Activated naive CD8-positive, alpha-beta T cell treated with anti-CD3 and anti-CD28 coated beads for 36 hours (primary cell): ENCODE measurements at places on chromosomes 13 and 19.

DNA sequence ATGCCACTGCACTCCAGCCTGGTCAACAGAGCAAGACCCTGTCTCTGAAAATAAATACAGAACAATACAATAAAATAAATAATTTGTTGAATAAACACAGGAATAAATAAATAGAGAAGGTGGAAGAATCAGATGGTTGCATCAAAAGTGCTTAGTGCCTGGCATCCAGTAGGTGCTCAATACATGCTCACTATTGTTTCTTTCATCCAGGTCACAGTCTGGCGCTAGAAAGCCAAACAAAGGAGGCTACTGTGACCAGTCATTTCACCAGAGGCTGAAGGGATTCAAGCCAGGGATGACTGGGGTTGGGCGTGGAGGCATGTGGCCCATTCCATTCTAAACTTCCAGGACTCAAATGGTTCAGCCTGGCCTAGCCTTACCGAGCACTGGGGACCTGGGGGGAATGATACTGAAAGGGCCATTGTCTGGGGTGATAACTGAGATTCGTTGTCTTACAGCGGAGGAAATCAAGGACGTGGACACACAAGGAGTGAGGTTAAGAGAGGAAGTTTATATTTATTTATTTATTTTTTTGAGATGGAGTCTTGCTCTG lies 3.6 kb upstream of the NDUFB7 start:
- no peaks in the 10 kb centered on the region for H3K27me3 ChIP-seq
- peaks cover 2% of the 10 kb centered on the region for H3K36me3 ChIP-seq
- H3K4me1 ChIP-seq: peaks cover 16% of the 10 kb centered on the region
- DNase-seq: no peak
- H3K27ac ChIP-seq: no peak overlapping the region

- peak overlapping the region; percentile 33 for H3K4me3 ChIP-seq
- no peaks in the 10 kb centered on the region for H3K36me3 ChIP-seq
- H3K27me3 ChIP-seq: peaks cover 50% of the 10 kb centered on the region
- DNase-seq: no peak
These were observed 5.1 kb downstream of the ATP12A start for GRCh38 chr13:24685314-24685713.

- no peak for DNase-seq
- no peak overlapping the region for H3K27ac ChIP-seq
- H3K27me3 ChIP-seq: no peaks in the 10 kb centered on the region
- H3K4me3 ChIP-seq: no peak overlapping the region
- H3K36me3 ChIP-seq: peaks cover 17% of the 10 kb centered on the region
- H3K4me1 ChIP-seq: peaks cover 6% of the 10 kb centered on the region
These were observed 15.7 kb downstream of the COMMD6 start for GRCh38 chr13:75521956-75522355.

DNA sequence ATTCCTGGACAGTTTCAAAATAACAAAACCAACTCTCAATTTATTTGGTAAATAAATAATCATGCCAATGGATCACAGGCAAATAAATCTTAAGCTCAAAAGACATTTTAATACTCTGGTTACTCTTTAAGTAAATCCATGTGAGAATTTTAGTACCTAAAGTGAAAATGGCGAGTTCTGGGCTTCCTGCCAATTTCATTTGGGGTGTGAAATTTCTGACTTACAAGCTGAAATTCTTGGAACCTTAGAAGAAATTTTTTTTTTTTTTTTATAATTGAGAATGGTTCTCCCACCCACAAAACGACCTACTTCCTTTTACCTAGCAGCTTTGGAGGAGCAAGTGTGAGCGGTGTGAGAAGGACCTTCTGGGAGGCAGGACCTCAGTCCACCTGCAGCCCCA lies 354.5 kb upstream of the NBEA start:
- H3K27me3 ChIP-seq: peaks cover 5% of the 10 kb centered on the region
- no peaks in the 10 kb centered on the region for H3K36me3 ChIP-seq
- no peak overlapping the region for H3K27ac ChIP-seq
- H3K4me3 ChIP-seq: no peak overlapping the region

- no peaks in the 10 kb centered on the region for H3K36me3 ChIP-seq
- H3K4me3 ChIP-seq: peak overlapping the region; percentile 60
- H3K27me3 ChIP-seq: no peaks in the 10 kb centered on the region
- H3K27ac ChIP-seq: peak overlapping the region; percentile 60
- H3K4me1 ChIP-seq: peaks cover 21% of the 10 kb centered on the region
- peak; percentile 42 for DNase-seq
These were observed 39.1 kb downstream of the GPR12 start for GRCh38 chr13:26721251-26722121.

DNA sequence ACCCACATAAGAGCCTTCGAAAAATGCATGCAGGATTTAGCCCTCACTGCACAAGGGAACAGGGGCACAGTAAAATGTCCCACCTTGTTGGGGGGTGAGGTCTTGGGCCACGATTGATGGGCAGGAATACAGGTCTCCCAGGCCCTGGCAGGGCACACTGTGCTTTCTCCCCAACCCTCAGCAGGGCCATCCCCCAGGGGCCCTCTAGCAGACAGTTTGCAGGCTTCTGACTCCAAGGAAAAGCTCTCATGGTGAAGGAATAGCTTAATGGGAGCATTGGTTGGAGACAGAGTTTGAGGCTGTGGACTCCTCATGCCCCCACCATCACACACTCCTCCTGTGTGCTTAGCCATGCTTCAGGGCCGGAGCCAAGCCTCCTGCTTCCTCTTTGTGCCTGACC lies 484.6 kb downstream of the ZNF536 start:
- no peak overlapping the region for H3K27ac ChIP-seq
- no peaks in the 10 kb centered on the region for H3K36me3 ChIP-seq
- no peaks in the 10 kb centered on the region for H3K27me3 ChIP-seq
- no peak overlapping the region for H3K4me3 ChIP-seq
- no peak for DNase-seq
- H3K4me1 ChIP-seq: no peaks in the 10 kb centered on the region

DNA sequence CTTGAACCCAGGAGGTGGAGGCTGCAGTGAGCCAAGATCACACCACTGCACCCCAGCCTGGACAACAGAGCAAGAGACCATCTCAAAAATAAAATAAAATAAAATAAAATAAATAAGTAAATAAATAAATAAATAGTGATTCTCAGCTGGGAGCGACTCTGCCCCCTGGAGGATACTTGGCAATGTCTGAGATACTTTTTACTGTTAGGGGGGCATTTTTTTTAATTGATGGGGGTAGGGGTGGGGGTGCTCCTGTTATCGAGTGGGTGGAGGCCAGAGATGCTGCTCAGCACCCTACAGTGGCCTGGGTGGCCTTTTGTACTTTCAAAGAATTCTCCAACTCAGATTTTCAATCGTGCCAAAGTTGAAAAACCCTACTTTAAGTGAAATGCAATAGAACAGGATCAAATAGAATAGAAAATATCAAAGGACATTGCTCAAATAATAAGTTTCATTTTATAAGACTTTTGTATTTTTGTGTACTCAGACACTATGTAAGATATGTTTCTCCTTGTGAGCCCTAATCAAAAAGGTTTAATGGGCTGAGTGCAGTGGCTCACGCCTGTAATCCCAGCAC lies 7.1 kb upstream of the CLPP start:
- no peak overlapping the region for H3K27ac ChIP-seq
- DNase-seq: no peak
- H3K4me1 ChIP-seq: no peaks in the 10 kb centered on the region
- H3K27me3 ChIP-seq: no peaks in the 10 kb centered on the region
- no peak overlapping the region for H3K4me3 ChIP-seq
- peaks cover 9% of the 10 kb centered on the region for H3K36me3 ChIP-seq

GRCh38 chr19:38451036-38451435 lies 17.5 kb downstream of the RYR1 start:
- H3K27me3 ChIP-seq: no peaks in the 10 kb centered on the region
- DNase-seq: no peak
- no peak overlapping the region for H3K4me3 ChIP-seq
- no peak overlapping the region for H3K27ac ChIP-seq
- H3K4me1 ChIP-seq: no peaks in the 10 kb centered on the region

- no peaks in the 10 kb centered on the region for H3K27me3 ChIP-seq
- no peak for DNase-seq
- H3K27ac ChIP-seq: no peak overlapping the region
- H3K36me3 ChIP-seq: no peaks in the 10 kb centered on the region
- H3K4me3 ChIP-seq: no peak overlapping the region
These were observed 20.6 kb upstream of the UQCRFS1 start for GRCh38 chr19:29233591-29233990.

- no peak overlapping the region for H3K27ac ChIP-seq
- H3K4me3 ChIP-seq: no peak overlapping the region
- no peaks in the 10 kb centered on the region for H3K36me3 ChIP-seq
These were observed 830.8 kb downstream of the DIAPH3 start for GRCh38 chr13:59332966-59333365.

GRCh38 chr13:46352805-46353204 lies 34.2 kb downstream of the RUBCNL start:
- no peak overlapping the region for H3K4me3 ChIP-seq
- H3K4me1 ChIP-seq: peaks cover 16% of the 10 kb centered on the region
- no peaks in the 10 kb centered on the region for H3K27me3 ChIP-seq
- H3K27ac ChIP-seq: no peak overlapping the region
- peaks cover 4% of the 10 kb centered on the region for H3K36me3 ChIP-seq
- DNase-seq: no peak

GRCh38 chr19:18016209-18016910 lies 8.4 kb downstream of the ARRDC2 start:
- DNase-seq: no peak
- H3K27ac ChIP-seq: no peak overlapping the region
- no peak overlapping the region for H3K4me3 ChIP-seq
- peaks cover 61% of the 10 kb centered on the region for H3K4me1 ChIP-seq

DNA sequence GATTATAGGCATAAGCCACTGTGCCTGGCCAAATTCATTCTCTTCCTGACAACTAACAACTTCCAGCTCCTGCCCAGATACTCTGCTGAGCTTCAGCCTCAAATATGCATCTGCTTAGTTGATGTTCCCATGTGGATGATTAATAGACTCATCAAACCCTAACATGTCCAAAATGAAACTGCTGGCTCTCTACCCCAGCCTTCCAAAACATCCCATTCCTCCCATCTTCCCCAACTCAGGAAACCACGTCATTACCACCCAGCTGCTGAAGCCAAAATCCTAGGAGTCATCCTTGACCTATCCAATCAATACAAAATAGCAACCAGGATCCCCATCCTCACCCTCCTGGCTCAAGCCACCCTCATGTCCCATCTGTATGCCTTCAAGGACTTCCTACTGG lies 20.9 kb downstream of the POU2F2 start:
- DNase-seq: no peak
- peaks cover 44% of the 10 kb centered on the region for H3K4me1 ChIP-seq
- peaks cover 38% of the 10 kb centered on the region for H3K36me3 ChIP-seq
- peak overlapping the region; percentile 70 for H3K27ac ChIP-seq

GRCh38 chr19:370641-371330 lies 26.2 kb upstream of the MIER2 start:
- H3K27me3 ChIP-seq: peaks cover 56% of the 10 kb centered on the region
- DNase-seq: no peak
- H3K36me3 ChIP-seq: no peaks in the 10 kb centered on the region
- H3K4me1 ChIP-seq: no peaks in the 10 kb centered on the region

DNA sequence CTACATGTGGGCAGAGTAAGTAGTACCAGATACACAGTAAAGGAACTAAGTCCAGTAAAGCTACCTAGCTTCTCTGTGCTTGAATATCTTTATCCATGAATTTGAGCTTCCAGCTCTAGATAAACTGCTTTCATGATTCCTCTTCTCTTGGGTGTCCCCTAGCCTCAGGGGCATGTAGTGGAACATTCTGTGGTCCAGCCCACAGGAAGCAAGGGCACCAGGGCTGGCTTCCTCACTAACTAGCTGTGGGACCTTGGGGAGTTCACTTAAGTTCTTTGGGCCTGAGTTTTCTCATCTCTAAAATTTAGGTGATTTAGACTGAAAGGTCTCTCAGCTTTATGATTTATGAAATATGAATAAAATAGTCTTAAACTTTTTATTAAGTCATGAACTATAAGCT lies 185.7 kb downstream of the KATNAL1 start:
- no peak overlapping the region for H3K4me3 ChIP-seq
- peaks cover 31% of the 10 kb centered on the region for H3K4me1 ChIP-seq
- H3K36me3 ChIP-seq: no peaks in the 10 kb centered on the region

DNA sequence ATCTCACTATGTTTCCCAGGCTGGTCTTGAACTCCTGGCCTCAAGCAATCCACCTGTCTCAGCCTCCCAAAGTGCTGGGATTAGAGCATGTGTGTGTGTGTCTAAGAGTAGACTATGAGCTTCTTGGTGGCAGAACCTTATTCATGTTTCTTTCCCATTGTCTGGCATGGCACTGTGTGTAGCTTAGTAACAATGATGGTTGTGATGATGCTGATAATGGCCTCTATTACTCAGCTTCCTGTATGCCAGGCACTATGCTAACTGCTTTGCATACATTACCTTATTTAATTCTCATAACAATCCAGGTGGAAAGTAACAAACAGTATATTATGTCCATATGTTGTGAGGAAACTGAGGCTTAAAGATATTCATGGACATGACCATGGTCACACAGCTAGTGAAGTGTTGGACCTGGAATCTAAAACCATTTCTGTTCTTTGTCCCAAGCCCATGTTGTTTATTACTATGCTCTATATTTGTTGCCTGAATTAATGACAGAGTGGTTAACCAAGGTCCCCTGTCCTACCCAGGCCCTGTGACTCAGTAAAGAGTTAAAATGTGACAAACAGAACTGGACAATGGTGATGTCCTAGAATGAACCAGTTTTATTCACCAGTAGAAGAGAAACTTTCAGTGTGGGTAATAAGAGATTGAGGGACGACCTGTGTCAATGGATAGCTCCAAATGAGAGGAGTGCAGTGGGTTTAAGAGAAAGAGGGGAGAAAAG lies 109.6 kb downstream of the KLF5 start:
- H3K4me3 ChIP-seq: no peak overlapping the region
- H3K4me1 ChIP-seq: peaks cover 4% of the 10 kb centered on the region
- DNase-seq: no peak
- no peaks in the 10 kb centered on the region for H3K27me3 ChIP-seq
- H3K36me3 ChIP-seq: no peaks in the 10 kb centered on the region

- no peak overlapping the region for H3K27ac ChIP-seq
- DNase-seq: no peak
- peaks cover 1% of the 10 kb centered on the region for H3K4me1 ChIP-seq
These were observed 768 bp upstream of the HS6ST3 start for GRCh38 chr13:96089139-96089538.

- no peak overlapping the region for H3K27ac ChIP-seq
- no peaks in the 10 kb centered on the region for H3K36me3 ChIP-seq
- no peaks in the 10 kb centered on the region for H3K27me3 ChIP-seq
- no peak overlapping the region for H3K4me3 ChIP-seq
These were observed 204.5 kb upstream of the SLITRK1 start for GRCh38 chr13:84086847-84087162.

DNA sequence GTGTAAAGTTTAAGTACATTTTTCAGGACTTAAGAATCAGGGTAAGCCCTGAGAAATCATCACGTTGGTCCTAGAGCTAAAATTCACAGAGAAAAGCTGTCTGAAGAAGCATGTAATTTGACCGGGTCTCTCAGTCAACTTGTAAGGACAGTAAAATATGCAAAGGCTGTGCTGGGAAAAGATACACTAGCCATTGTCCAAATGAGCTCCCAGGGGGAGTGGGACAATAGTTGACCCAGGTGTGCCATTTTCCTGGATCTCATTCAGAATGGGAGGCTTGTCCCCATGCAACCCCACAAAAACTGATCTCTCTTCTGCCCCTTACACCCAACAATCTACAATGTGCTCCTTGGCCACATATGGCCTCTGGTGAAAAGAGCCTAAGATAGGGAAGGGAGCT lies 437.9 kb downstream of the KLF12 start:
- H3K27ac ChIP-seq: no peak overlapping the region
- no peak for DNase-seq
- H3K4me1 ChIP-seq: peaks cover 18% of the 10 kb centered on the region
- H3K36me3 ChIP-seq: peaks cover 22% of the 10 kb centered on the region

- no peak overlapping the region for H3K4me3 ChIP-seq
- H3K27ac ChIP-seq: peak overlapping the region; percentile 38
- H3K4me1 ChIP-seq: peaks cover 85% of the 10 kb centered on the region
- peaks cover 56% of the 10 kb centered on the region for H3K36me3 ChIP-seq
These were observed 10.1 kb downstream of the FOXO1 start for GRCh38 chr13:40656358-40656757.
